HuH-7 (cell line): ENCODE measurements at places on chromosomes 16 and 17.

DNA sequence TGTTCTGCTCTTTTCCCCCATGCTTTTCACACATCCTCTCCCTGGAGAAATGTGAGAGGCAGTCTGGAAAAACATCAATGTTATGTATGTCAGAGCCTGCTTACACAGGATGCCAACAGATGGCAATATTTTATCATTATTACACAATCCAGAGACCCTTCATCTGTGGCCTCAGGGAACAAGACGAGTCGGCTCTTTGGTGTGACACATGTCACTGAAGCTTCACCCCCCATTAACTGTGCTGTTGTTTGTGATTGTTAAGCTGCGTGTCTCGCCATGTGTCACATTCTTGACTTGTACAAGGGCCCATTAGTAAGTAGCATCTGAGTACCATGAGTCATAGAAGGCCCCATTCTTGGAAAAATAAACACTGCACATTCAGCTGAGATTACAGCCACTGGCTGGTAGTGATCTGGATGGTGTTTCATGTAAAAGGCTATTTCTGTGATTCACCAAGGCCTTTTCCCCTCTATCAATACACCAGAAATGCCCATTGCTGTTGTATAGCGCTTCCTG is 682.1 kb upstream of the SOX9 start:
- DNase-seq: peak; percentile 1

DNA sequence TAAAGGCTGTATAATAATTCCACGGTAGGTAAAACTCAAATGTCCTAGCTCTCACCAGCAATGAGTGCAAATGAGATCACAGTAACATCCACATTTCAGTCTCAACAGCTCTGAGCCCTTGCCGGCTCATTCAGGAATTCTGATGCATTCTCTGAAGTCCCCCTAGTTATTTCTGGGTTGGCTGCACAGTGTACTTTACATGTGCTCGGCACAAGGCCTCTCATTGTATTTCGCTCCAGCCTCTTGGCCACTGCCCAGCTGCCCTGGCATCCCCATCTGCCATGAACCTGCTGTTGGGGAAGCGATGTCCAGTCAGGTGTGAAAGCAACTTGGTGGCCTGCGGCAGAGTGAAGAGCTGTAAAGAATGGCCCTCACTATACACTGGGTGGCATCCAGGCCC is 14.3 kb downstream of the PRCD start:
- no peak for DNase-seq

- no peak for DNase-seq
These were observed 16.3 kb downstream of the LRRC3C start for GRCh38 chr17:39943702-39944392.

GRCh38 chr16:84909476-84910085 is 89.8 kb downstream of the CRISPLD2 start:
- DNase-seq: no peak

GRCh38 chr16:84735849-84736586 is 36.2 kb downstream of the USP10 start:
- DNase-seq: no peak

DNA sequence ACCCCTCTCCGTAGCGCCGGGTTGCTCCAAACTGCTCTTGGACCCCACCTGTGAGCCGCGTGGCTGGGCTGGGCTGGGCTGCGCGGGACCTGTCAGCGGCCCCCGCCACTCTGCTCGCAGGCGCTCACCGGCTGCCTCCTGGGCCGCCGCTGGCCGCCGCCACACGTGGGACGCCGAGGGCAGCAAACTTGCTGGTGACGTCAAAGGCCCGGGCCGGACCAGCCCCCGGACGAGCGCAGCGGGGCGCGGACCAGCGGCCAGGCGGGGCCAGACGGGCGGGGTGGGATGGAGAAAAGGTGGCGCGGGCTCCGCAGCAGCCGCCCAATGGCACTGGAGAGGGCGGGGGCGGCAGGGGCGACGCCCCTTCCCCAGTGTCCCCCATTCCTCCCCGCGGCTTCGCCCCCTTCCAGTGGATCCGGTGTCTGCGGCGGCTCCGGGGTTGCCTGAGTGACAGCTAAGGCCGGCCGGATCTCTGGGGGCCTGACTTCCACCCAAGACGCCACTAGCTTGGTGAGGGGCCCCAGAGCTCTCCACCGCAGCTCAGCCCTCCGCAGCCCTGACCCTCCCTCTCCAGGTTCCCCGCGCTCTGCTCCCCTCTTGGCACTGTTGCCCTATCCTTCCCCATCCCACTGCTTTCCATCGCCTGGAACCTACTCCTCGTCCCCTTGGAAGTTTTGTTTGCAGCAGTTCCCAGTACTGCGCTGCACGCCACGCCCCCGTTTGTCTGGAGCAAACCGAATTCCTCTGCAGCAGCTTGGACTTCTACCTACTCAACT is at the start of gene HS3ST3A1:
TSS of gene HS3ST3A1 (minus strand) at position 154 of the 776 bp plus-strand sequence. CDS start 800 bp downstream, outside the sequence.
- peak; percentile 74 for DNase-seq

DNA sequence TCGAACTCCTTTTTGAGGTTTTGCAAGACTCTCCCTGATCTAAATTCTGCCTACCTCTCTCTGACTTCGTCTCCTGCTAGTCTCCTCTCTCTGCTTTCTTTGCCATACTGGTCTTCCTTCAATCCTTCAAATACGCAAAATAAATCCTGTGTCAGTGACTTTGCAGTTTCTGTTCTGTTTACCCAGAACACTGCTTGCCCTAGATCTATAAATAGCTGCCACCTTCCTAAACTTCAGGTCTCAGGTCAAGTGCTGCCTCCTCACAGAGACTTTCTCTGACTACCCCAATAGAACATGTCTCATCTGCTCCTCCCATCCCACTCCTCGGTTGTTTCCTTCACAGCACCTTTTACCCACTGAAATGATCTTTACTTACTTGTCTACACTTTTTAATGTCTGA is 78.9 kb downstream of the TRIM37 start:
- DNase-seq: no peak

- no peak for DNase-seq
These were observed 89.5 kb downstream of the SNX29 start for GRCh38 chr16:12065866-12066545.

GRCh38 chr17:28086519-28086918 is 44.0 kb downstream of the NLK start:
- no peak for DNase-seq

DNA sequence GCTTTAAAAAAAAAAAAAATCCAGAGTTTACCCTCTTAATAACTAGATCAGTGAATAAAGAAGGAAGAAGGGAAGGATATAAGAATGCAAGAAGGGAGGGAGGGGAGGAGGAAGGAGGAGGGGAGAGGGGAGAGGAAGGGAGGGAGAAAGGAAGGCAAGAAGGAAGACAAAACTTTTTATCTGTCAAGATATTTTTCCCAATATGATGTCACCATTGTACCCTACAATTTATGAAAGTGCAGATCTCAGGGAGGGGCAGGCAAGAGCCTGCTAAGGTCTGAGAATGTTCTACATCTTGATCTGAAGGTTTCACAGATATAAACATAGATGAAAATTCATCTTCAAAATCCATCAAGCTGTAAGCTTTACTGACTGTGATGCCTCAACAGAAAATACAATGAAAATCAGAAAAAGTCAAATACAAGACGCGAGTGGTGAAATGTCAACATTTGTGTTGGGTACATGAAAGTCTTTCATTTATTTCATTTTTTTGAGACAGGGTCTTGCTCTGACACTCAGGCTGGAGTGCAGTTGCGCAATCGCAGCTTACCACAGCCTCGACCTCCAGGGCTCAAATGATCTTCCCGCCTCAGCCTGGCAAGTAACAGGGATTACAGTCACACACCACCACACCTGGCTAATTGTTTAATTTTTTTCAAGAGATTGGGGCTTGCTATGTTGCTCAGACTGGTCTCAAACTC is 57.1 kb upstream of the EMP2 start:
- DNase-seq: no peak

- DNase-seq: no peak
These were observed 6.8 kb downstream of the MRTFB start for GRCh38 chr16:14077918-14078317.
